ENCODE measurements at places on chromosomes 3 and 15. TPM values are rescaled to one million over a fixed set of nuclear protein-coding genes. Genes with fewer than 3 reads are reported as not detected.
A peak's percentile ranks its signal among the peaks of the same experiment; 100 is the strongest.

DNA sequence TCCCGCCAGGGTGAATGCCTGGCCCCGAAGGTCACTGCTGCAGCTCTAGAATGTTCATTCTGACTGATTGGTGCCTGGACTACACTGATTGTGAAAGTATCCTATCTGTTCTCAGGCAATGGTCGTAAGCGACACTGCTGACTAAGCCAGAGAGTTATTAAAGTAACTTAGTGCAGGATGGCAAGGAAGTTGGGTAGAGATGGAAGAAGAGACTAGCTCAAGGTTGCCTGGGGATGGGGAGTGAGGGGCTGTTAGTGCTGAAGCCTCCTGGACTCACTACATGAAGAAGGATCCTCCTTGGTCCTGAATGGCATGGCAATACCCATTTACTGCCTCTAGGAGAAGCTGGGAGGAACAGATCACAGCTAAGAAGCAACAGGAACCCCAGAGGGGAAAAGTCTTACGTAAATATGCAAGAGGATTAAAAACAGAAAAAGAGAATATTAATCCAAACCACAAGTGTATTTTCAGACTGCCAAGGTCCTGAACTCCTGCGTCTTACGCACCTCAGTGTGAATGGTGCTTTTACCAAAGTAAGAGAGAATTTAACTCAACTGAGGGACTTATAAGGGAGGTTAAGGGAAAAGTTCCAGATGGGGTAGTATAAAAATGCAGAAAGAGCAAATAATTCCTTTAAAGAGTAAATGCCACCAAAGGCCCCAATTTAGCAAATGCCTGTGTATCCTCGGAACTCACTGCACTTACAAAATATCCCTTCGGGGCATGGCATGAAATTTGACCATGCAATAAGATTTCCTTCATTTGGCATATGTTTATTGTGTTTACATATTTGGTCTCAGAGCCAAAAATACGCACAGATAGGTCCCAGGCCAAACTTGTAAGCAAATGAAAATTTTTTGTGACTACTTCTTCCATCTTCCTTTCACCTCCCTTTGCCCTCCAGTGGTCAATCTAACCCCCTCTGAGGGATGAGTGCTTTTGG is 64.0 kb upstream of the DGKG start:
- peak; percentile 83 for DNase-seq

- DNase-seq: no peak
These were observed 78.2 kb upstream of the UMPS start for GRCh38 chr3:124652009-124652408.

GRCh38 chr3:110894574-110894973 is 177.0 kb upstream of the NECTIN3 start:
- DNase-seq: no peak

DNA sequence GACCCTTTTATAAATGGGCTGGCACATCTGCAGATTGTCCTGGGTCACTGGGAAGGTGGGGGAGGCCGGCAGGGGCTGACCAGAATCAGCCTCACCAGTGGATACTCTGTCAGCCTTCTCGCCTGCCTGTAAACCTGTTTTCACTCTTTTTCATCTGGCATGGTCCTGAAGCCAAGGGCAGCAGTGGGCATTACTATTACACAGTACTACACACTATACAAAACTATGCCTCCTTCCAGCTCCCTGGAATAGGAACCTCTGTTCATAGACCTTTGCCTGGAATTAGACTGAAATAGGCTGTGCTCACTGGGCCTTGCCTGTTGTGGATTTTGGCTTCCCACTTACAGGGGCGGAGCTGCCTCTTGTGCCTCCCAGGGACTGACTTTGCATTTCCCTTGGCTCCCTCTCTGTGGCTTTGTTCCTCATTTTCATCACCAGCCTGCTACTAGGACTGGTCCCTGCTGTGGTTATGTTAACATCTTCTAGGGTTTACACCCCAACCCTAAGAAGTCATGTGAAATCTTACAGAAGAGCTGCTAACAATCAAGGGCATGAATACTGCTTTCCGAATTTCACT is 120.7 kb downstream of the FNDC3B start:
- no peak for DNase-seq

DNA sequence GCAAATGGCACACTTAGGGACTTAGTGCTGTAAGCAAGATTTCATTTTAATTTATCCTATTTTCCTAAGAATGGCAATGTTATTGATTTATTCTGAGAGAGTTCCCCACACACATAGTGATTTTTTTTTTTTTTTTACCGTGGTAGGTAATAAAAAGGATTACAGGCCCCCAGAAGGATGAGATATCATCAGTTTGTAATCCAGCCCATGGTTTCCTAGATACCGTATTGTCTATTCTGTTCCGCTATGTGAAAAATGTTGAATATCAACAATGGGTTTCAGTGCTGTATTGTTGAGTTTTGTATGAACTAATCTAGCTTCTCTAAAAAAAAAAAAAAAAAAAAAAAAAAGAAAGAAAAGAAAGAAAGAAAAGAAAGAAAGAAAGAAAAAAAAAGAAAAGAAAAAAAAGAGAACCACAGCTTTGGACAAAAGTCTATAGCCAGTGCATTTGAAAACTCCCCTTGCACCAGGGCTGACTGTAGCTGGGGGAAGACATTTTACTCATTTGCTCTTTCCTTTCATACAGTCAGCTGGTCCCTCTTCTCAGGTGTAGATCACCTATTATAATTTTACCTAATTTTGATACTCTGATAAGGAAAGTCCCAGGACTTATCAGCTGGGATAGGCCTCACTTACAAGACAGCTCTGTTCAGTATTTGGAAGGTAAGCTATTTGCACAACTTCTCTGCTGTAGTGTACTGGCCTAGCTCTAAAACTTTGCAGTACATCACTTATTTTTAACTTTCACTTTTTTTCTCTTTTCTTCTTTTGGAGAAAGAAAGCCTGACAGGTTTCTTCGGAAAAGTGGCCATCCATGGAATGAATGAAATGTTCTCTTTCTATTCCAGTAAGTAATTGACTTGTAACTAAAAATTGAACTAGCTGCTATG is 101.4 kb upstream of the SOX2 start:
- DNase-seq: no peak

GSK3B gene
- 35.4 TPM for total RNA-seq

GRCh38 chr3:173138026-173138425 is 3.0 kb downstream of the SPATA16 start:
- DNase-seq: no peak
